ENCODE measurements at places on chromosomes 7 and 10.

DNA sequence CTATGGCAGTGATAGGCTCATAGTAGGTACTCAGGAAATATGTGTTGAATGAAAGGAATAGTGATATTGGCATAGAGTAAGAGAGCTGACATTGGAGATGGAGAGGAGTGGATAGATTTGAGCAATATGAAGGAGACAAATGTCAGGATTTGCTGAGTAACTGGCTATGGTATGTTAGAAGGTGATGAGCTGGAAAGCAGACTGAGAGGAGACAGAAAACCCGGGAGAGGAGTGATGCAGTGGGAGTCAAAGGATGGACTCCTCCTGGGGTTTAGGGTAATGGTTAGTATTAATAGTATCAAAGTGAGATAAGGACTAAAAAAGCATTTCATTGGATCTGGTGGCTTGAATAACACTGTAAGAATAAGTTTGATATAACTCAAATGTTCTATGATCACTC lies 64.8 kb downstream of the CD36 start:
- no peak for DNase-seq

- DNase-seq = no peak
Observed at GRCh38 chr7:11681461-11681860, 150.5 kb downstream of the THSD7A start.

- DNase-seq = no peak
Observed at GRCh38 chr10:10256860-10257259, 760.8 kb upstream of the CELF2 start.

DNA sequence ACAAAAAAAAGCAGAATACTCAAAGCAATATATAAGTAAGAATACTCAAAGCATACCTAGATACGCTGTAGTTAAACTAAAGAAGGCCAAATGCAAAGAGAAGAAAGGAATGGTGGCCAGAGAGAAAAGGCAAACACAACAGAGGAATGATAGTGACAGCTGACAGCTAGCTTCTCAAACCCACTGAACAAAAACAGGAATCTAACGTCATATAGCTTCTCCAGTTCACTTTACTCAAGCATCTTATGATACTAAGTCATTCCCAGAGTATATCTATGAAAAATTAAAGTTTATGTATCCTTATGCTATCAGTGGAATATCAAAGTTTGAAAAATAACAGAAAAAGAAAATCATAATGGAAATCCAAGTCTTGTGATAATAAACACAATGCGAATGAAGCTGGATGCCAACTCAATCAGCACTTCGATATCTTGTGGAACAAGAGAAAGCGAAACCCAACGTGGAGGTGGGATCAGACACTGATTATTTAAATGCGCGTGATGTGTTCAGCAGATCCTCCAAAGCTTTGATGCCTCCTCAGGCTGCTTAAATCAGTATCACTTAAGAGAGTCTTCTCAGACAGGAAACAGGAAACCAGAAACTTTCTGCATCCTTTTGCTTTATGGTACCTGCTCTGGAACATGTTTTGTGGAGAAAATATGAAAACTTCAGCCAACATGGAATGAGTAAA lies 102.8 kb downstream of the PIP4K2A start:
- DNase-seq = peak; percentile 76

DNA sequence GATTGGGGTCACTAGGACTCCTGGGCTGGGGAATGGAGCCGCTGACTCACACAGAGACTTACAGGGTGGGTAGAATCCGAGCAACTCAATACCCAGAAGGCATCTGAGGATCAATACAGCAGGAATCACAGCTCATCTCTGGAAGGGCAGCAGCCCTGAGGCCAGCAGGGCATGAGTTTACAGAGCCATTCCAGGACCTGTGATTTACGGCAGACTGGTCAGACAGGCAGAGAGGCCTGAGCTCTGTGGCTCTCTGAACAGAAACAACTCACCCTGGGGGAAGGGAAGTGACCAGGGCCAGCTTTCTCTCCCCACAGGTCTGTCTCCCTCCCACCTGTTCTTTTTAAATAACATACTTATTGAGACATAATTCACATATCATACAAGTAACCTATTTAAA lies 88.2 kb upstream of the CXCL12 start:
- DNase-seq = no peak

GRCh38 chr10:126846469-126846868 lies 58.8 kb upstream of the DOCK1 start:
- DNase-seq = no peak

GRCh38 chr10:110834629-110835301 lies 37.0 kb upstream of the PDCD4 start:
- DNase-seq = peak; percentile 68

DNA sequence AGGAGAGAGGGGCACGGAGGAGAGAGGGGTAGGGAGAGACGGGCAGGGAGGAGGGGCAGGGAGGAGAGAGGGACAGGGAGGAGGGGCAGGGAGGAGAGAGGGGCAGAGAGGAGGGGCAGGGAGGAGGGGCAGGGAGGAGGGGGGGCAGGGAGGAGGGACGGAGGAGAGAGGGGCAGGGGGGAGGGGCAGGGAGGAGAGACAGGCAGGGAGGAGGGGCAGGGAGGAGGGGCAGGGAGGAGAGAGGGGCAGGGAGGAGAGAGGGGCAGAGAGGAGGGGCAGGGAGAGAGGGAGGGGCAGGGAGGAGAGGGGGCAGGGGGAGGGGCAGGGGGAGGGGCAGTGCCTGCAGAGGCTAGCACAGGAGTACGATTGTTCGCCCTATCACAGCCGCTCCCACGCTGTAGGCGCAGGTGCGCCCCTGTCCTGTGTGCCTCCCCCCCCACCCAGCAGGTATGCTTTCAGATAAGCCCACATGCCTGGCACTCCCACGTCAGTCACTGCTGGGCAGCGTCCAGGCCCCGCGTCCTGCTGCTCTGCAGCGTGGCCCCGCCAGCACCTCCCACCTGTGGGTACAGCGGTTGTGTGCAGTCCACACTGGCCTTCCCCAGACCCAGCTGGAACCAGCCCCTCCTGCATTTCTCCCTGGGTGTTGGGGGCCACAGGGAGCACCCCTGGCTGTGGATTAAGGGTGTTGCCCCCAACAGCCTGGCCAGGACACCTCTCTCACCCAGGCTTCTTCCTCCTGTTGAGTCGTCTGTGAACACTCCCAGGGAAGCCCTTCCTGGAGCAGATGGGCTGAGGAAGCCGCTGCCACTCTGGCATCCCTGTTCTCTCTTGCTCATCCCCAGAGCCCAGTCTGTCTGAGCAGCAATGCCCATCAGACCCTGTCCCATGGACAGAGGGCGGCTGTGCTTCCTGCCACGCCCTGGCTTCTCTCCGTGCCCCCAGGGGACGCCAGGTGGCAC lies 10.8 kb downstream of the NKX6-2 start:
- no peak for DNase-seq

GRCh38 chr7:45099891-45100760 lies 11.4 kb upstream of the NACAD start:
- DNase-seq = no peak

DNA sequence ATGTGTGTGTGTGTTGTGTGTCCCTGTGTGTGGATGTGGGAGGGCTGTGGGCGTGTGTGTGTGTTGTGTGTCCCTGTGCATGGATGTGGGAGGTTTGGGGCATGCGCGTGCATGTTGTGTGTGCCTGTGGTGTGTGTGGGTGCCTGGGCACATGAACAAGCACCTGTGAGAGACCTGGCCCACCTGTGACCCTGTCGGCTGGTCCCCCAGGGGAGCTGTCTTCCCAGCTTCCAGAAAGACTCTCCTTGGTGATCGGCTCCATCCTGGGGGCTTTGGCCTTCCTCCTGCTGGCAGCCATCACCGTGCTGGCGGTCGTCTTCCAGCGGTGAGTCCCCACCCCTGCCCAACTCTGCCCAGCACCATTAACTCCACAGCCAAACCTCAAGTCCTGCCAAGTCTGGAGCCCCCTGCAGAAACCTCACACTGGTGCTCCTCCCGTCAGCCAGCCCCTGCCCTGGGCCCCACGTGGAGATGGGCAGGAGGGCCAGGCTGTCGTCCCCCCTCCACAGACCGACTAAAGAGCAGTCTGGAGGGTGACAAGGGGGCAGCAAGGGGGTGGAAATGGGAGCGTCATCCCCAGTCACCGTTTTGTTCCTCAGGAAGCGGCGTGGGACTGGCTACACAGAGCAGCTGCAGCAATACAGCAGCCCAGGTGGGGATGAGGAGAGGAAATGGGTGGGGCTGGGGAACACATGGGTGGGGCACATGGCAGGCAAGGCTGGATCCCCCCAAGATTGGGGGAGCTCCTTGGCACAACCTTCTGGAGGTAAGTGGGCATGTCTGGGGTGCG lies 12.7 kb downstream of the EPHB6 start:
- DNase-seq = no peak

GRCh38 chr7:31492086-31492485 lies 21.8 kb upstream of the ITPRID1 start:
- no peak for DNase-seq

- peak; percentile 23 for DNase-seq
Observed at GRCh38 chr7:43108255-43109011, 4.0 kb upstream of the HECW1 start.

GRCh38 chr10:105725007-105725406 lies 1083.9 kb downstream of the SORCS3 start:
- no peak for DNase-seq

DNA sequence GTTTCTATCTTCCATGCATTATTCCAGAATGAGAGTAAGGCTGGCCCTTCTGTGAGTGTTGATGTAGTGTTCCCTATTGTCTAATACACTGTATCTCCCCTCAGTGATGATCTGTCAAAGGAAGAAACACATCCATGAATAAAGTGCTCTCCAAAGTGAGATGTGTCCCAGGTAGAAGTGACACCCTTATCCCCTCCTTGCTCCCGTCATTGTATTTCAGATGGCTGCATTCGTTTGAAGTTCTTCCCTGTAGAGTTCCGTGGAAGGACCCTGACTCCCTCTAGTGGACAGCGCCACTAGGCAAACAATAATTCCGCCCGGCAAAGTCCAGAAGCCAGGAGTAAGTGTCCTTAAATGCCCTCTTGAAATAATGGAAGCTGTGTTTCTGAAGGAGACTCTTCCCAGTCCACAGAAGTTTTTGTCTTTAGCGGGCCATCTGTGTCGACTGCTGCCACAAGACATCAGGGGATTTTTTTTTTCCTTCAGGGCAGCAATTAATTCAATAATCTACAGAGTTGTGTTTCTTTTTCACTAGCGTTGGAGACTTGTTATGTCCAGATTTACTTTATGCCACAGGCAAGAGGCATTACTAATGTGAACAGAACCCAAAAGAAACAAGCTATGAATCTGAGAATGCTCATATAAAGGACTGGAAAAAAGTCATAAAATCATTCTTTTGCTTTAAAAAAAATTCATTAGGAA lies 64.6 kb downstream of the THNSL1 start:
- peak; percentile 73 for DNase-seq

GRCh38 chr7:26081638-26082037 lies 70.4 kb upstream of the NFE2L3 start:
- no peak for DNase-seq

- DNase-seq = no peak
Observed at GRCh38 chr10:101228966-101229265, 347 bp downstream of the LBX1 start.

DNA sequence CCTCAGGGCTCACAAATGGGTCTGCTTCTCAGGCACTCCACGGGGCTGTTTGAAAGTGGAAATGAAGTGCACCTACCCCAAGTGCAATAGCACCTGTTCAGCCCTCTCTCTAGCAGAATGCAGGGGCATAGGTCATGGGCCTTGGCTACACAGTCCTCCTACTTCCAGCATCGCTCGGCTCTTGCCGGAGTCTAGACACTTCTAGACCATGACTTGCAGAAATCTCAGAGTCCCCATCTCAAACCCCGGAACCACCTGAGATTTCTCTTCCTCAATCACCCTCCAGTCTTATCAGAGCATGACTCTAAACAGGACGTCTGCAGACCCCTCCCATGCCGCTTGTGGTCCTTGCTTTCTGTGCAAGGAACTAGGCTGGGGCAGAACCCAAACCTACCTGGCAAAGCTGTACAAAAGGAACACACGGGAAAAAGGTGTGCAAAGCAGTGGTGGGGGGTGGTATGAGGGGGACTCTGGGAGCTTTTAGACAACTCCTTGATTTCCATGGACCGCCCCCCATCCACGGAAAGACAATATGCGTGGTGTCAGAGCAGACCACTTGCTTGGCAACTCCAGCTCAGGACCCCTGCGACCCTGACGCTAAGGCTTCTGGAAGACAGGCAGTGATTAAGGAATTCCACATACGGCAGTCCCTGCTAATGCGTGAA lies 13.8 kb downstream of the TMEM273 start:
- DNase-seq = no peak

- no peak for DNase-seq
Observed at GRCh38 chr10:48449501-48450232, 143.2 kb downstream of the MAPK8 start.

GRCh38 chr10:28719789-28720436 lies 42.6 kb downstream of the BAMBI start:
- DNase-seq = no peak

- DNase-seq = peak; percentile 10
Observed at GRCh38 chr10:15585303-15585715, 134.4 kb downstream of the ITGA8 start.

GRCh38 chr10:103657061-103657591 lies 163.6 kb downstream of the NEURL1 start:
- no peak for DNase-seq

DNA sequence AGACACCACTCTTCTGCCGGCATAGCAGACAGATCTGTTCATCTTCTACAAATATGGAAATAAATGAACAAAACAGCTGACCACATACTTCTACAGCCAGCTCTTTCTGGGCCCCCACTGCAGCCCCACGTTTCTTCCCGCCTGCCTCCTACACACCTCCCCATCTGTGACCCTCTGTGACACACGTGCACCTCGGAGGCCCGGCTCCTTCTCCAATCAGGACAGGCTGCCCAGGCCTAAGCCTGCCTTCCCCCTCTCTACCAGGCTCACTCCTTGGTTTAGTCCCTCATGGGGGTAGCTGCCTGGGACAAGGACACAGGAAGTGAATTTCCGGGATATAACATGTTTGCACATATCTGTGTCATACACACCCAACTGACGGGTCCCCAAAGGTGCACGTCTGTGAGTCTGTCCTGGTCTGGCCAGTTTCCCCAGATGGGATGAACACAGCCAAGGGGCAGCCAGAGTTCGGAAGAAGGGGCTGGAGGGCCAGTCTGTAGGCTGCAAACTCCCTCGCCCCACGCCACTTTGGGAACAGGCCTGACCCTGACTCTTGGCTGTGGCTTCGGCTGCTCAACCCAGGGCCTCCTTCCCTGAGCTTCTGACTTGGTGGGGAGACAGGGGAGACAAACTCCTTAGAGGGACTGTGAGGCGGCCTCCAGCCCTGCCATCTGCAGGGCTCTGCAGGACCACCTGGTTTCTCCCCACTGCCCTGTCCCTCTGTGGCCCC lies 30.3 kb downstream of the PITRM1 start:
- DNase-seq = no peak

- no peak for DNase-seq
Observed at GRCh38 chr7:19097165-19098055, 20.0 kb downstream of the TWIST1 start.

DNA sequence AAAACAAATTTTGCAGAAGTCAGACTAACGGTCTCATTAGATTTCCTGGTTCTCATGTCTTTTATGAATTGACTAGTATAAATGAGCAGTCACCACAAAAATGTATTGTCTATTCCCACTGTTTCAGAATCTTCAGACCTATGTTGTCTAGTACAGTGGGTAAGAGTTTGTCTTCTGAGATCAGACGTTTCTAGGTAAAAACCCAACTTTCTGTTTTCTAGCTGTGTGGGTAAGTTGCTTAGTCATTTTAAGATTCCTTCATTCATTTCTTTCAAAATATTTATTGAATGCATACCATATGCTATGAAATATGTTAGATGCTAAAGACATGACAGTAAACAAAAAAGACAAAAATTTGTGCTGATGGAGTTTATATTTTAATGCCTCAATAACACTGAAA lies 156.3 kb downstream of the POLR1F start:
- no peak for DNase-seq

GRCh38 chr10:119675483-119676170 lies 24.4 kb downstream of the BAG3 start:
- DNase-seq = no peak
